NCI-H1092 (cell line): ENCODE measurements at places on chromosomes 12 and 14.

DNA sequence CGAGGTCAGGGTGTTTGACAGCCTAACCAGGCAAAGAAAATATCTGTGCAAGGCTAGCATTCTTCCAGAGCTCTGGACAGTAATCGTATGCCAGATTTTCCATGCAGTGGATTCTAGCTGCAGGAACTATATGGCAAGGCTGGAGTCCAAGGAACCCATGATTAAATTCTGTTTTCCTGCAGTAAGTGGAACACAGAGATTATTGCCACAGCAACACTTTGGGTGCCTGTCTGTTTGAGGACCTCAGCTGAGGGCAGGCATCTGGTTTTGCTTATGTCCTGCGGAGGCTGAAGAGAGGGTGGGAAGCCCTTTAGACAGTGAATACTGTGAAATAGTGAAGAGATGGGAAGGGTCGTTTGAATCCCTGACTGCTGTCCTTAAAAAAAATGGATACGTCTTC lies 104.4 kb downstream of the DAD1 start:
- no peak for DNase-seq

- no peak for DNase-seq
These were observed 12.8 kb downstream of the SLC4A8 start for GRCh38 chr12:51437431-51437830.

DNA sequence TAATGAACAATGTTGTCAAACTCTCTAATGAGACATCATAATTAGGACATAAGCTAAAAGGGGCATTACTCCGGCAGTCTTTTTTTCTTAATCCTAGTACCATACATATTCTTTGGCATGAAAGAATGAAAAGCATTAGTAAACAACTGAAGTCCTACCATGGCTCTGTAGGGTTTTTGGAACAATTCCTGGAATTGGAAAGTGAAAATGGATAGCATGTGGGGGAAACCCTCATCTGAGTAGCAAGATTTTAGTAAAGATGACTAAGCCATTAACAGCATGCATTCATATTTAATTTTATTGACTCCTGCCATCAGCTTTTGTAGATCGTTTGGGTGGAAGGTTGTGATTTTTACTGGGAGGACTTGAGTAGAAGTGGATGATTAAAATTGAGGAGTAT lies 216.2 kb upstream of the PDZRN4 start:
- DNase-seq, result no peak

DNA sequence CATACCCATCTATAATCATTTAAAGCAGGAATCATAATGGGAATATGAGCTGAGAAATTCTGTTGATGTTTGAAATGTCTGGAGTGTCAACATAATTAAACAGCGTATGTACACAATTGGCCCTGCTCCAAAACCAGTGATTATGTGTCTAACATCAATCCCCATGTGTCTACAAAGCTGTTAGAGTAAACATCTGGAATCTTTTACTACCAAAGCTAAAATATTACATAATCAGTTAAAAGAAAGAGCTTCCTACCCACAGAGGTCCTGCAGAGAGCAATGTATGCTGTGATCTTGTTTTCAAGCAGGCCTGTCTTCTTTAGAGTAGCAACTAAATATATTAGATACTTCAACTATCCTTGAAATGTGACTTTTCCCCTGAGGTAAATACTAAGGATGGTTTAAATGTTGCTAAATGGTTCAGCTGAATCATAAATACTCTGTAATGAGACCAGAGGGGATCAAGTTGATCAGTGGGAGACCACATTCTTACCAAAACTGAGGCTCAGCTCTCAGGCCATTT lies 74.3 kb downstream of the RASSF8 start:
- DNase-seq, result no peak

DNA sequence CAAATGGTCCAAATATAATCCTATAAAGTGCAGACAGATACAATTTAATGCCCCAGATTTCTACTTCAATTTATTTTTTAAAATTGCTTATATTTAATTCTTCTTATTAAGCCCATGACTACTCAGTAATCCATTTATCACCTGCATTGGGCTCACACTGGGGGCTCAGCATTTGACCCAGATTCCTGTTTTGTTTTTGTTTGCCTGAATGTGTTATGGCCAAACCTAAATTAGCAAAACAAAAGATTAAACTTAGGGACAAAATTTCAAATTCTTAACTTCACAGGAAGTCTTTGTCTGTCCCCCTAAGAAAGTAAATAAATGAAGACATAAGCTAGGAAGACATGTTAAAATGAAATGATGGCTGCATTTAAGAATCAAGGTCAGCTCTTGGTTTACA lies 322.3 kb downstream of the RMST start:
- no peak for DNase-seq

- no peak for DNase-seq
These were observed 49.8 kb downstream of the FAR2 start for GRCh38 chr12:29198901-29199300.

GRCh38 chr12:108768591-108769500 lies 37.5 kb upstream of the CORO1C start:
- peak; percentile 8 for DNase-seq
